ENCODE measurements at places on chromosomes 6 and 20.

DNA sequence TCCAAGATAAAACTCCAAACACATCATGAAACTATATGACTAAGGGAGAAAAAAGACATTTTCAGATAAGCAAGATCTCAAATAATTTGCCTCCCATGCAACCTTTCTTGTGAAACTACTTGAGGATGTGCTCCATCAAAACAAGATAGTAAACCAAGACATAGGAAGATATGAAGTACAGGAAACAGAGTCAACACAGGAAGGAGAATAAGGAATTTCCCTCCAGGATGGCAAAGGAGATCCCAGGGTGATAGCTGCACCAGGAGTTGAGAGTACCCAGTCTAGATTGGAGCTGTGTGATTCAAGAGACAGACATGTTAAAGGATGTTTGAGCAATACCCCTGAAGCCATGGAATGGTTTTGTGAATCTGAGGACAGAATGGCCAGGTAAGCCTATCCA lies 15.3 kb downstream of the IL17A start:
- DNase-seq = no peak

DNA sequence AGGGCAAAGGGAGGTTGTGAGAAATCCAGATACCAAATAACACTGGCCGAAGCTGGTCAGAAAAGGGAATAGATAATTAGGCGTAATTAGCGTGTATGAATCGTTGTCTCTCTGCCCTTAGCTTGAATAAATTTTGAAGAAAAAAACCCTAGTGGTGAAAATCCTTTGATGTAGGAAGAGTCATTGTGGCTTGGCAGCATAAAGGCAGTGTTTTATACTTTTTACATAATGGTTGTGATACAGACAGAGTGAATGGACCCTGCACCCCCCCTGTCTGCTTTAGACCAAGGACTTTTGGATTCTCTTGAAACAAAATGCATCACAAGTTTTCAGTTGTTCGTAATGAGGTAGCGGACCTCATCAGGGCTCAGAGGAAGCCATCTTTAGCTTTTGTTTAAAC lies 126.5 kb downstream of the AFG1L start:
- DNase-seq = no peak

- DNase-seq = no peak
Observed at GRCh38 chr20:4435225-4435624, 286.5 kb upstream of the PRND start.

DNA sequence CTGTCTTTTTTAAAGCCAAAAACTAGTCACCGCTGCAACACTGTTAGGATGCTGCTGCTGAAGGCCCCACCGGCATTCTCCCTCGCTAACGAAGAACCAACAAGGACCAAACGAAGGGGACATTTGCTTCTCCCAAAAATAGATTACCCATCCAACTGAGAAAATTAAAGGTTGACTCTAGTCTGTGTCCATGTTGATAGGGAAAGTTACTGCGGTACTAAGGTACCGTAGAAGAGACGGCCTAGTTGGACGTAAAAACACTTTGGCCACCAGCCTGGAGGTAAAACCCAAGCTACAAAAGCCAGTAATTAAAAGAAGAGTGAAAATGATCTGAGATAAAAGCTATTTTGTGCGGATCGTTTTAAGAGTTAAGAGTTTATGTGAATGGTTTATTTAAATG lies 11.8 kb upstream of the FOXF2 start:
- no peak for DNase-seq

DNA sequence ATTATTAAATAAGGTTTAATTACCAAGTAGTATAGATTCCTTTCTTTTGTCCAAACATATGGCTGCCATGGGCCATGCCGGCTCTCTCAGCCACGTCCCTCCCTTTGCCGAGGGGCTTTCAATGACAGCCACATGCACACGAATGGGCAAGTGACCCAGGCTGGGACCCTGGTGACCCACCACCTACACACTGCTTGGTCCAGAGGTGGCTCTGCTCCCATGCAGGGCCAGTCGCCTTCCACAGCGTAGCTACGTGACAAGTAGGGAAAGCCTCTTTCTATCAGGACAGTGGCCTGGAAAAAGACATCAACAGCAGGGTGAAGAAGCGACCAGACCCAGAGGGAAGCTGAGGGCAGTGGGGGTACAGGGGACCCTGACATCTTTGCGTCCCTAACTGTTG lies 152.8 kb upstream of the CST7 start:
- no peak for DNase-seq

- no peak for DNase-seq
Observed at GRCh38 chr6:131958095-131958494, 6.9 kb upstream of the CCN2 start.

- no peak for DNase-seq
Observed at GRCh38 chr20:35908007-35908406, 46.3 kb downstream of the SCAND1 start.

Measured in stimulated activated CD8-positive, alpha-beta memory T cell treated with anti-CD3 and anti-CD28 coated beads, Interleukin-2, amount 100 ng/mL, for 1 hour (primary cell).